A549 treated with CORT108297 at 1 μM for 4 hours (cell line): ENCODE measurements at places on chromosomes 16 and 17. TPM values are rescaled to one million over a fixed set of nuclear protein-coding genes. Genes with fewer than 3 reads are reported as not detected.

Gene MTHFSD
- 10.5 to 12.4 TPM (median 11.8 TPM) in 5 replicates for total RNA-seq

Gene C1QTNF8
- not detected in 5 replicates for total RNA-seq

Gene EVI2A
- total RNA-seq: not detected in 5 replicates

Gene C17orf100
- total RNA-seq: 2.4 to 3.3 TPM (median 3.0 TPM) in 5 replicates

Gene AURKB
- 156 to 178 TPM (median 158 TPM) in 5 replicates for total RNA-seq

Gene ASIC2
- total RNA-seq: 2.2 to 3.7 TPM (median 2.3 TPM) in 5 replicates

Gene RNF43
- 0.17 to 0.44 TPM (median 0.24 TPM) in 5 replicates for total RNA-seq

Gene TM4SF5
- 0.51 to 1.2 TPM (median 0.90 TPM) in 5 replicates for total RNA-seq

Gene CRAMP1
- total RNA-seq: 11.3 to 18.8 TPM (median 17.0 TPM) in 5 replicates

Gene KRT17
- total RNA-seq: 0.88 to 1.5 TPM (median 1.1 TPM) in 5 replicates

Gene GAN
- total RNA-seq: 2.3 to 3.3 TPM (median 2.5 TPM) in 5 replicates

Gene TMEM101
- 26.9 to 35.9 TPM (median 34.2 TPM) in 5 replicates for total RNA-seq

Gene SYT17
- total RNA-seq: 10.8 to 13.7 TPM (median 12.2 TPM) in 5 replicates

Gene SLFN12L
- 0.05 to 0.06 TPM in 2 of 5 replicates, not detected in the others for total RNA-seq

Gene BAIAP3
- total RNA-seq: 0.38 to 1.3 TPM (median 1.0 TPM) in 5 replicates

Gene PLLP
- 1.2 to 1.8 TPM (median 1.6 TPM) in 5 replicates for total RNA-seq

Gene CCL4L2
- total RNA-seq: not detected in 5 replicates

Gene CCL16
- total RNA-seq: not detected in 5 replicates

Gene SLC47A2
- 0.05 to 0.20 TPM (median 0.14 TPM) in 5 replicates for total RNA-seq
